ENCODE measurements at places on chromosomes 3 and 15. TPM values are rescaled to one million over a fixed set of nuclear protein-coding genes. Genes with fewer than 3 reads are reported as not detected.

The BHLHE40 gene
- total RNA-seq = 58.7 TPM

The CEP152 gene
- 58.9 TPM for total RNA-seq

DNA sequence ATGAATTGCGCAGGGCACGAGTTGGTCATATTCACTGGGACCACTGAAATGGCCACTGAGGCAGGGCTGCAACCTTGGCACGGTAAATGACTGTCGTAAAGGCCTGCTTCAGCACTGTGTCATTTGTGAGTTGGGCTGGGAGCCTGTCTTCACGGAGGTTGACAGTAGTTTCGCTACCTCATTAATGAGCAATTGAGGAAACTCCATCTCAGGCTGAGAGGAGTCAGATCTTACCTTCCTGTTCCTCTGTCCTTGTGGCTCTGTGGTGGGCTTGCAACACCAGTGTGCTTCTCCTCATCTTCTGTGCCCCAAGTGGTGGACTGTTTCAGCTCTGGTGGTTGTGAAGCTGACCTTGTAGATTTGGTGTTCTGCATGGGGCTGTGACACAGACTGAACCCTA is 80.1 kb upstream of the EIF1B start:
- no peak overlapping the region for H3K4me3 ChIP-seq
- no peaks in the 10 kb centered on the region for H3K4me1 ChIP-seq
- no peaks in the 10 kb centered on the region for H3K27me3 ChIP-seq
- H3K36me3 ChIP-seq = no peaks in the 10 kb centered on the region

The SNX4 gene
- 31.1 TPM for total RNA-seq

The AGTR1 gene
- 4.6 TPM for total RNA-seq

DNA sequence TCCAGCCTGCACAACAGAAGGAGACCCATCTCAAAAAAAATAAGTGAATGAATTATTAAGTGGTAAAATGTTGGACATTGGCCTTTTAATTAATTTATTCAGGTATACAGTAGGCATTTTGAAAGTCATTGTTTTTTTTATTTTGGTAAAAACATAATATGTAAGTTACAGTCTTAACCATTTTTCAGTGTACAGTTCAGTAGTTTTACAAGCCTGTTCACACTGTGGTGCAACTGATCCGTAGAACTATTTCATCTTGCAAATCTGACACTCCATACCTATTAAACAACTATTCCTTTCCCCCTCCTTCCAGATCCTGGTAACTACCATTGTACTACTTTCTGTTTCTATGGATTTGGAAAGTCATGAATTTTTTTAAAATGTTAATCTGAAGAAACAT is 36.1 kb upstream of the APH1B start:
- no peaks in the 10 kb centered on the region for H3K36me3 ChIP-seq
- H3K4me1 ChIP-seq = peaks cover 69% of the 10 kb centered on the region
- no peak for DNase-seq
- H3K27ac ChIP-seq = no peak overlapping the region
- H3K27me3 ChIP-seq = no peaks in the 10 kb centered on the region
- no peak overlapping the region for H3K4me3 ChIP-seq

Data from upper lobe of left lung (tissue), 6 donors.